ENCODE measurements at places on chromosomes 1 and 21. TPM values are rescaled to one million over a fixed set of nuclear protein-coding genes. Genes with fewer than 3 reads are reported as not detected.

DNA sequence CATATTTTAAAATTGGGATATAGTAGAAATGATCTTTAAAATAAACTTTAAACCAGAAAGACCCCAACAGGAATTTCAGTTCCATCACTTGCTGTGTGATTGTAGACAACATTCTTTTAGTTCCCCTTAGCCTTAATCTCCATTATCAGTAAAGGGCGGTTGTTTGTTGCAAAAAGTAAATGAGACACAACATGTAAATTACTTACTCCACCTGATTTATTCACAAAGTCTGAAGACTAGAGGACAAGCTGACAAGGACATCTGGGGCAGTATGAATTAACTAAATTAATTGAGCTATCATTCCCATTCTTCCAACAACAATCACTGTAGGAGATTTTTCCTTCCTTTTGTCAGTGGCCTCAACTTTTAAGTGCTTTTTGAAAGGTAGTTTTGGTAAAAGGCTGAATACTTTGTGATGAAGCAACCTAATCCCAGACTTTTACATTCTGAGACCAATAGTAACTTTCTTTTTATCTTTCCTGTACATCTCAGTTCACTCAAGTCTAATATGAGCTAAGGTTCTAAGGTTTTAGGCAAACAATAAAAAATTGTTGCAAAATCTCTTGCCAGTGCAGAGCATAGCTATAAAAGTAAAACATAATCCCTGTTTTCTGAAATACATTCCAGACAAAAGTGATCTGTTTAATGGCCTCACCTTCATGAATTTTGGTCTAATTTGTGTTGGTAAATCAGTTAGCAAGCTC is 6.2 kb downstream of the SLC19A2 start:
- H3K27me3 ChIP-seq: no peaks in the 10 kb centered on the region
- H3K27ac ChIP-seq: no peak overlapping the region
- H3K36me3 ChIP-seq: peaks cover 7% of the 10 kb centered on the region
- H3K4me1 ChIP-seq: peaks cover 16% of the 10 kb centered on the region
- no peak overlapping the region for H3K4me3 ChIP-seq

- H3K36me3 ChIP-seq: peaks cover 5% of the 10 kb centered on the region
- H3K4me3 ChIP-seq: peak overlapping the region; percentile 90
- no peaks in the 10 kb centered on the region for H3K27me3 ChIP-seq
- DNase-seq: no peak
These were observed 898 bp downstream of the C1orf174 start for GRCh38 chr1:3898994-3899753.

DNA sequence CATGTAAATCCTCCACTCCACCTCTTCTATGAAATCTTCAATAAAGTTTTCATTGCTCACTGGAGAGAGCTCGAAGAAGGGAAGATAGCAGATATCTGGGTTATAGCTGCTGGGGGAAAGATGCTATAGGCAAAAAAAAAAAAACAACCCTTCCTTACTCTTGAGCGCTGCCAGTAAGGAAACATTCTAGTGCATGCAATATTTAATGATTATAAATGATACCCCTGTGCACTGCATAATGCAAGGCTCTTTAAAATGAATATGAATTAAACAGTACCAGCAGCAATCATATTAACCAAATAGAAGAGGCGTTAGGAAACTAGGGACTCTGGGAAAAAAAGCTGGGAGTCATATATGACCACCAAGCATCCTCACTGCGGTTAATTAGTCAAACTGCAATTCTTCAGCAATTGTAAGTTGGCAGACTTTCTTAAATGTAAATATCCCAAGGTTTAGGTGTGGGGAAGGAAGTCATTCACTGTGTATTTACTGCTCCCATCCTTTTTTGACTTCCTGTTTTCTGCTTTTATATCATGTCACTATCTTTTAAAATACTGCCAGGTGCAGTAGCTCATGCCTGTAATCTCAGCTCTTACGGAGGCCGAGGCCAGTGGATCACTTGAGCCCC is 3.7 kb upstream of the DMRTB1 start:
- H3K27ac ChIP-seq: no peak overlapping the region
- DNase-seq: no peak

DNA sequence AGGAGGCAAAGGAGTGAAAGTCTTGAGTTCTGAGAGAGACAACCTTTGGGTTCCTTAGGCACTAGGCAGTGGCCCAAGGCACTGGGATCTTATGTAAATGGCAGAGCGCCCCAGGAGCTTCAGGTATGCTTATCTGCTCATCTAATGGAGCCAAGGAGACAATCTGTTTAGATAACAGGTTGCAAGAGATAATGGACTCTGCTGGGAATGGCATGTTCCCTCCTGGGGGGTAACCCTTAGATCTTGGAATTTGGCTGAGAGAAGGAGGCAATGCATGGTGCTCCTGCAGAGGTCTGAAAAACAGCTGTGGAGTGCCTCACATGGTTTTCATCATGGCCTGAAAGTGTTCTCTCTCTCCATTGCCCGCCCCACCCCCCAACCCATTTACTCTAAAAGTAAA is 44.1 kb upstream of the WLS start:
- no peaks in the 10 kb centered on the region for H3K36me3 ChIP-seq
- H3K27ac ChIP-seq: no peak overlapping the region
- DNase-seq: no peak
- no peaks in the 10 kb centered on the region for H3K27me3 ChIP-seq

GRCh38 chr1:47302472-47302871 is 11.5 kb downstream of the STIL start:
- DNase-seq: no peak
- H3K36me3 ChIP-seq: no peaks in the 10 kb centered on the region
- H3K27me3 ChIP-seq: no peaks in the 10 kb centered on the region
- H3K4me1 ChIP-seq: peaks cover 8% of the 10 kb centered on the region
- H3K27ac ChIP-seq: no peak overlapping the region

DNA sequence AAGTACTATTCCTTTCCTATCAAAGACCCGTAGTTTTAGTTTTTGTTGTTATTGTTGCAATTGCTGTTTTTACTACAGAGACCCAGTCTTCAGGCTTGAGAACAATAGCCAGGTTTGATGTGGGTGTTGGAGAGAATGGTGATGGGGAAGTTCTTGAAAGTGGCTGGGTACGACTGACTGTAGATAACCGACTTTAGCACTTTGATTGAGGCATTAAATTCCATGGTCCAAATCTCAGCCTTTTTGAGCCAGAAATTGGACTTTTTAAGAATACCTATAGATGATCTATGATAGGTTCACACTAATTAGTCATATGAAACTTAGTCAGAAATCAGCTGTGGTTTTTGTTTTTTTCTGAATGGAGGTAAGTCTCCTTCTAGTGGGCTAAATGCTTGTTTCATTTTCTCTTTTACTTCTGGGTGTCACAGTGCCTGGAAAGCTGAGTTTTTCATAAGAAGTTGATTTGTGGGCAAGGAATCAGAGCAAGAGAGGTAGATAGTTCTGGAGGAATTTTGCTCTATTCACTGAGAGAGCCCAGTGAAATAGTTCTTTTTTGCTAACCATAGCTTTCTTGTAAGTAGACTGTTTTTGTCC is 2.8 kb downstream of the PPIH start:
- peaks cover 13% of the 10 kb centered on the region for H3K4me1 ChIP-seq
- H3K4me3 ChIP-seq: no peak overlapping the region
- peaks cover 48% of the 10 kb centered on the region for H3K36me3 ChIP-seq
- no peak for DNase-seq
- H3K27ac ChIP-seq: no peak overlapping the region

GRCh38 chr21:19807201-19807600 is 1191.0 kb upstream of the NCAM2 start:
- no peak for DNase-seq
- no peak overlapping the region for H3K4me3 ChIP-seq
- H3K27me3 ChIP-seq: no peaks in the 10 kb centered on the region

DNA sequence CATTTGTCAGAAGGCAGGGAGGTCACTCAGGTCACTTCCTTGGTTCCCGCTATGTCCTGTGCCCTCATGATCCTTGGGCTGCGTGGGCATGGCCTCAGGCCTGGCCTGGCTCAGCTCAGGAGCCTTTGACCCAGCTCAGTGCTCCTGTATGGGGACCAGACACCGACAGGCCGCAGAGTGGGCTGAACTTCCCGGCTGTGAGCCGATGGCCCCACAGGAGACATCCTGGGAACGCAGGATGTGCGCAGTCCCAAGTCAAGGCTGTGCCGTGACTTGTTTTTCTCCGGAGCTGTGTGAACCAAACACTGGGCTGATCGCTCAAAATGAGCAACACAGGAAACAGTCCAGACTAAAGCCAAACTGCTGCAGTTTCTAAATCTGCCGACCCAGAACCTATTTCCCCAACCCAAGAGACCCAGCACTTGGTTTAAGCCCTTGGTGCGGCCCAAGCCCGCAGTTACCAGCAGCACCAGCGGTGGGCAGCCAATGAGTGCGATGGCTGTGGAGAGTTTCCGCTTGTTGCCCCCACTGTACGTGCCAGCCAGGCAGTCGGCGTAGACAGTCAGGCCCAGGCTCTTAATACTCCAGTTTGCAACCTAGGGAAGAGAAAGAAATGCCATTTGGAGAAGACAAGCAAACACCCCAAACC is 92.3 kb upstream of the GCLM start:
- DNase-seq: no peak
- no peak overlapping the region for H3K27ac ChIP-seq
- H3K4me1 ChIP-seq: no peaks in the 10 kb centered on the region
- H3K27me3 ChIP-seq: no peaks in the 10 kb centered on the region

DNA sequence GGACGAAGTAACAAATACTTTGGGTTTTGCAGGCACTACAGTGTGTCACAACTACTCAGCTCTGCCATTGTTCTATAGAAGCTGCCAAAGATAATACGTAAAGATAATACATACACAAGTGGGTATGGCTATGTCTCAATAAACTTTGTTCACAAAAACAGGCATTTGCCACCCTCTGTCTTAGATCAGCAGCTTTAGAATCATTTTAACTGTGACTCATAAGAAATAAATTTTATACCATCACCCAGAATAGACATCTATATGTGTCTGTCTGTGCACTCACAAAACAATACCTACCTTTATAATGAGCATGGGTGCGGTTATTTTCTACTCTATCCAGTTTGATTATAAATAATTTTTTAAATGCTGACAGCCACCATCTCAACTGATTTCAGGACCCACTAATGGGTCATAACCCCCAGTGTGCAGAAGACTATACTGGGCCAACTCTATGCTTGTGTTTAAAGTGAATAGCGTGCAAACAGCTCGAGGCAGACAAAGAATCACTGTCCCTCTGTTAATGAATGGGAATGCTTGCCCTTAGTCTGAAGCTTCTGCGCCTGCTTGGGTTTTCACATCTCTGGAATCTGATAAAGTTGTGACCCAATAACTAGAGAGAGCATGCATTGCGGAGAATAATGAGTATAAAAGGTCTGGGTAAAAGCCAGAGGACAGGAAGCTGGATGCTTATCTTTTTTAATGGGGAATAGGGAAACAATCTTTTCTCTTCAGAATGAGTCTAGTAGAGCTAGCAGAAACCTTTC is 216.2 kb downstream of the PLPP3 start:
- no peak for DNase-seq
- no peaks in the 10 kb centered on the region for H3K27me3 ChIP-seq
- no peak overlapping the region for H3K27ac ChIP-seq
- H3K4me1 ChIP-seq: no peaks in the 10 kb centered on the region
- no peaks in the 10 kb centered on the region for H3K36me3 ChIP-seq

- peaks cover 25% of the 10 kb centered on the region for H3K4me1 ChIP-seq
- no peak overlapping the region for H3K4me3 ChIP-seq
- DNase-seq: peak; percentile 26
- no peak overlapping the region for H3K27ac ChIP-seq
- no peaks in the 10 kb centered on the region for H3K27me3 ChIP-seq
These were observed 77.1 kb downstream of the TOMM20 start for GRCh38 chr1:235051521-235051920.

GRCh38 chr1:59096501-59096900 is 200.4 kb upstream of the FGGY start:
- H3K27me3 ChIP-seq: no peaks in the 10 kb centered on the region
- H3K4me3 ChIP-seq: no peak overlapping the region
- no peaks in the 10 kb centered on the region for H3K36me3 ChIP-seq
- H3K4me1 ChIP-seq: no peaks in the 10 kb centered on the region
- H3K27ac ChIP-seq: no peak overlapping the region

- no peaks in the 10 kb centered on the region for H3K27me3 ChIP-seq
- H3K27ac ChIP-seq: no peak overlapping the region
- H3K4me3 ChIP-seq: no peak overlapping the region
These were observed 29.0 kb downstream of the SOAT1 start for GRCh38 chr1:179322557-179322956.

- H3K4me1 ChIP-seq: no peaks in the 10 kb centered on the region
- DNase-seq: no peak
- no peak overlapping the region for H3K4me3 ChIP-seq
These were observed 167.7 kb upstream of the TNR start for GRCh38 chr1:175911138-175911537.

- DNase-seq: no peak
- H3K36me3 ChIP-seq: no peaks in the 10 kb centered on the region
- H3K27me3 ChIP-seq: no peaks in the 10 kb centered on the region
- no peak overlapping the region for H3K4me3 ChIP-seq
These were observed 131.3 kb downstream of the CACHD1 start for GRCh38 chr1:64601207-64601606.

DNA sequence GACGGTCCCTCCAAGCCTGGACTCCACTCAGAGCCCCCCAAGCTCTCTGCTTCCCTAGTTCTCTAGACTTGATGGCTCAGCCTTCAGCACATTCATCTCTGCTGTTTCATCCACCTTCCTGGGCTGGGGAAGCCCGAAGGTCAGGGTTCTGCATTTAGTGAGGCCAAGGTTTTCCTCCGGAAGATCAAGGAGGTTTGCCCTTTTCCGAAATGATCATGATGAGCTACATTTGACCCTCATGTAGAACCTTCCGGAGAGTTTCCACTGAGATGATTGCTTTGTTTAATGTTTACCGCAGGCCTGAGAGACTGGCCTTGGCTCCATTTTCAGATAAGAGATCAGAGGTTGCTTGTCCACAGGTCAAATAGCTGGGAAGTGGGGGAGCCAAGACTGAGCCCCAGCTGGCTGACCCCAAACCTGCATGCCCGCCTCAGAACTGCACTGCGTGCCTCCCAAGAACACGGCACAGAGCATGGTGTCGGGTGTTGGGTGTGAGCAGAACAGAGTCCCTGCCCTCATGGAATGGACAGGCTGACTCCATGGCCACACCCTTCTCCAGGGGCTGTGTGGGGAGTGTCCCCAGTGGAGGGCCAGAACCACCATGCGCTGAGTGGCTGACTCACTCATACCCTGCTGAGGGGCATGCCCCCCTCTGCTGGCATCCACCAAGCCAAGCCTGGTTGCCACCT is 200.8 kb upstream of the TMEM51 start:
- no peak overlapping the region for H3K4me3 ChIP-seq
- DNase-seq: no peak
- H3K27ac ChIP-seq: peak overlapping the region; percentile 24
- no peaks in the 10 kb centered on the region for H3K27me3 ChIP-seq
- peaks cover 11% of the 10 kb centered on the region for H3K4me1 ChIP-seq

- H3K36me3 ChIP-seq: no peaks in the 10 kb centered on the region
- H3K27me3 ChIP-seq: no peaks in the 10 kb centered on the region
- H3K4me1 ChIP-seq: peaks cover 9% of the 10 kb centered on the region
These were observed 31.8 kb upstream of the IFNGR2 start for GRCh38 chr21:33371366-33371765.

- H3K27me3 ChIP-seq: no peaks in the 10 kb centered on the region
- no peak for DNase-seq
- H3K36me3 ChIP-seq: no peaks in the 10 kb centered on the region
- H3K4me1 ChIP-seq: no peaks in the 10 kb centered on the region
These were observed 13.0 kb downstream of the BRINP3 start for GRCh38 chr1:190464690-190465089.

LYPD8 gene
- not detected for total RNA-seq

COL6A1 gene
- total RNA-seq: 175 TPM

AMY1B gene
- total RNA-seq: 4.1 TPM

DAB1 gene
- 0.29 TPM for total RNA-seq

OLIG2 gene
- total RNA-seq: not detected

Measured in upper lobe of right lung (tissue), 1 donor.